NCI-H345 (cell line): ENCODE measurements at places on chromosomes 2 and 18.

DNA sequence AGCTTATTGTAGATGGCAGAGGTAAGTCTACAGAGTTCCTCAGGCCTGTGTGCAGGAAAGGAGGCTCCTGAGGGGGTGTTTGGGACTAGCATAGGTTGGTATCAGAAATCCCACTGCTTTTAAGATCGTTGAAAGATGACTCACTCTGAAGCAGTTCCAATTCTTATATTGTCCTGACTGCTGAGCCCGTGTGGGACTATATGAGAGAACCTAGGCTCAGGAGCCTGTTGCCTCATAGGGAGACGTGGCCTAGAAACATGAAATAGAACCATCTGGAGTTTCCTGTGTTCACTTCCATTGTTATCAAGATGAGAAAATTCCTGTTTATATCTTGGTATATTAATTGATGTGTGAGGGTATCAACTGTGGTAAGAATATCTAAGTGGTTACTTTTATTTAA is 5.7 kb downstream of the CCT7 start:
- DNase-seq, result no peak

DNA sequence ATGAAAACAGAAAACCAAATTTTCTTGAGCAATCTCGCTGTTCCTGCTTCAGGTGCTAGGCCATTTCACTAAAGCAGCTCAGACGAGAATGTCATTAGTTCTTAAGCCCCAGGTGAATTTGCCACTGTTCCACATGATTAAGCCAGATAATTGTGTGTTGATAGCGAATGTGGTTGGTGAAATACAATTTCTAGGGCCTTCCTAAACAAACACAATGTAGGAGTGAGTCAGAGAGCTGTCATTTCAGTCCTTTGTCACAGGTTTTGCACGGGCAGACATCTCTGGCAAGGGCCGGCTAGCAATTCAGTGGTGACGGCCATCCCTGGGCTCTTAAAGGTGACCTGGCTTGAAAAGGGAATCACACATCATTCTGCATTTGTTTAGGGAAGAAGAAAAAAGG is 170.7 kb downstream of the TMEM182 start:
- DNase-seq, result no peak

GRCh38 chr2:180905461-180905860 is 74.9 kb upstream of the UBE2E3 start:
- DNase-seq, result peak; percentile 72

- no peak for DNase-seq
Observed at GRCh38 chr2:151042964-151043363, 218.7 kb downstream of the RBM43 start.

DNA sequence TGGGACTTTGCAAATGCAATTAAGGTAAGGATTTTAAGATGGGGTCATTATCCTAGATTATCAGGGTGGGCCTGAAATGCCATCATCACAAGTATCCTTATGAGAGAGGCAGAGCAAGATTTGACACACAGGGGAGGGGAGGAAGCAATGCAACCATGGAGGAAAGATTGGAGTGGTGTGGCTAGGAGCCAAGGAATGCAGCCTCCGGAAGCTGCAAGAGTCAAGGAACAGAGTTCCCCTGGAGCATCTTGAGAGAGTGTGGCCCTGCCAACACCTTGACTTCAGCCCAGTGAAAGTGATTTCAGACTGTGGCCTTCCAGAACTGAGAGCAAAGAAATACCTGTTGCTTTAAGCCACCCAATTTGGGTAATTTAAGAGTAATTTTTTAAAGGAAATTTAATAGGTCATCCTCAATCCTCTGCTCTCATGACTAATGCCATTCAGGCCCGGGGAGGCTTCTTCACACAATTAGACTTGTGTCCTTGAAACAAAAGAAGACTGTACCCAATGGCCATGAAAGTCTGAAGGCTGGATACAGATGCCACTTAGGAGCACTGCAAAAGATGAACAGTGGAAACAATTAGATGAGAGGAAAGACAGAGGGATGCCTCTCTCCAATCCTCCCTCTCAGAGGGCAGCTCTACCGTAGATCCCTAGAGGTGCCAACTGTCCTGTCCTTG is 250.3 kb upstream of the ID2 start:
- DNase-seq, result no peak

- no peak for DNase-seq
Observed at GRCh38 chr2:143830476-143830875, 689.4 kb downstream of the ZEB2 start.

DNA sequence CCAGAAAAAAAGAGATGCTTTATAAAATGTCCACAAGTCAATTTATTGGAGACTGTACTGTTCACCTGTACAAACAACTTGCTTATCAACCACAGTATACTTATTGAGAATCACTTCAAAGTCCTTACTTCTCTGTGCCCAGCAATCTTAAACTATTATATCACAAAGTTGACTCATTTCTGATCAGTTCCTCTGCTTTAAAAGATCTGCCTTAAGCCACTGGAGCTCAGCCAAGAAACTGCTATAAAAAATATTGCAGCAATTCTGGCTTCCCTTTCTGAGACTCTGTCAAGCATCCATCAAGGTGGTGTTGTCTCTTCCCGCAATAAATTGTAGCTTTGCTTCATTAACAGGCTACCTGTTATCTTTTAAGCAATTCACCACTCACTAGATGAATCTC is 375.2 kb upstream of the SPHKAP start:
- DNase-seq, result no peak

GRCh38 chr2:48589170-48589767 is 28.4 kb upstream of the GTF2A1L start:
- DNase-seq, result peak; percentile 30

- no peak for DNase-seq
Observed at GRCh38 chr2:122061831-122062230, 306.4 kb downstream of the TSN start.

- peak; percentile 59 for DNase-seq
Observed at GRCh38 chr2:224042191-224042696, 3.2 kb upstream of the SERPINE2 start.

DNA sequence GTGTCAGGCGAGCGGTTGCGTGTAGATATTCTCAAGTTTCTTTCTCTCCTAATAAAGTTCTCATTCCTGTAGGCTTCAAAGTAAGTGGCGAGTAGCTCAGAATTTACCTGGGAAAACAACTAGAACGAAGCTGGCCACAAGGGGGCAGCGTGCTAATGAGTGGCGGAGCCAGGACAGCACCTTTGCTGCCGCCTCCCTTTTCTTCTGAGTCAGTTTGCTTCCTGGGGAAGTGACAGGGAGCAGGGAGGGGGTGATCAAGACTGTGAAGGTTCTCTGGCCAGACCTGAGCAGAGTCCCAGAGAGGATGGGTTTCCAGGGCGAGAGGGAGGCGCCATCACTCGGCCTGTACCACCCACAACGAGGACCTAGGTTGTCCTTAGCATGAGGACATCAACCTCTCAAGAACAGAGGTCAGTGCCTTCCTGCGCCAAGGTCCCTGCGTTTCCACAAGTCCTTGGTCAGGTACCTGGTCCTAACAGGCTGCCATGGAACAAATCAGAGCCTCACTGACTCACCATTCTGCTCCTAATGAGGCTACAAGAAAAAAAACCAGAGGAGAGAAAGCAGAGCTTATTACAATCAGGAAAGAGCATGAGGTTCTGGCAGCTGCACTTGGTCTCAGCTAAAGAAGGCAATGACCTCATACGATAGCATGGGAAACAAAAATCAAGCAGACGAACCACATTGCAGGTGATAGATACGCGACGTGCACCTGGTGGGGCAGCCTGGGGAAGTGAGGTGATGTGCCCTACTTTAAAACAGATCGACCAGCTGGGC is 98.7 kb downstream of the PLB1 start:
- DNase-seq, result peak; percentile 86

DNA sequence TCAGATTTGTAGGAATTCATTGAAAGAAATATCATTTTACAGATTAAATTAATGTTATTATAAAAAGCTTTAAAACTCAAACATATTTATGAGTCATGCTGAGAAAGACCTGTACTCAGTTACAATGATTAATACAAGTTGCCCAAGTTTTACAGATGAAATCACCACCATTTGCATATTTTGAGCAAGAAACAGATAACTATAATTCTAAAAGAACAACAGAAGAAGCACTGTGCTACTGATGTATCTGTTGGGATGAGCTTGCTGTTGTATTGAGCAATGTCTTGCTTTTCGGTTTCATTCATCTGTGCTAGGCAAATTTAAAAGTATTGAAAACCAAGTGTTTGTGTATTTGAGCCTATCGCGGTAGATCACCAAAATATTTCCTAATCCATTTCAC is 1589.1 kb upstream of the ZEB2 start:
- no peak for DNase-seq

GRCh38 chr18:44733754-44734465 is 53.2 kb downstream of the SETBP1 start:
- no peak for DNase-seq

- DNase-seq, result no peak
Observed at GRCh38 chr2:232454630-232455029, 1.3 kb upstream of the ALPI start.

DNA sequence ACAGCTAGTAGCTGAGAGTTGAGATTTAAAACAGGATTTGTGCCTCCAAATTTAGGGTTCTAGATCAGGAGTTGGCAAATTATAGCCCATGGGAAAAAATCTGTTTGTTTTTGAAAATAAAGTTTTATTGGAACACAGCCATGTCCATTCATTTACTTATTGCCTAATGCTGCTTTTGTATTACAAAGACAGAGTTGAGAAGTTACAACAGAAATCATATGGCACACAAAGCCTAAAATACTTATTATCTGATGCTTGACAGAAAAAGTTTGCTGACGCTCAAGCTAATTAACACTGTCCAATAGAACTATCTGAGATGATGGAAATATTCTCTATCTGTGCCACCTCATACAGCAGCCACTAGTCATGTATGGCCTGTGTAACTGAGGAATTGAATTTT is 229.1 kb upstream of the RASGRP3 start:
- no peak for DNase-seq

GRCh38 chr2:208358758-208359631 is 47.6 kb upstream of the PTH2R start:
- DNase-seq, result no peak

- DNase-seq, result no peak
Observed at GRCh38 chr2:196322973-196323810, 151.8 kb upstream of the STK17B start.

GRCh38 chr18:75109819-75110218 is 99.1 kb downstream of the PTGR3 start:
- no peak for DNase-seq

DNA sequence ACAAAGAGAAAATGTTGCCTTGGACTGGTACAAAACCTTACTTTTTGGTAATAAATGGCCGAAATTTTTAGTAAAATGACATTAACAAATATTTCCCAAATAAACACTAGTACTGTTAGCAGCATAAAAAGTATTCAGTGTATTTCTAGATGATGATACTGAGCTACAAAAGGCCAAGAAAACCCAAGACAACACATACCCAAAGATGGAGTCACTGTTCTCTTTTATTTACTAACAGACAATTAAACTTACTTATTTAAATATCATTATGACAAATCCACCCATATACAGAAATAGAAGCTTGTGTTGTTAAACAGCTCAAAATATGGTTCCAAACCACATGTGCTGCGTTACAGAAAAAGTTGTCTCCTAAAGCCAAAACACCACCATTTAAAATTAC is 239.9 kb downstream of the ZEB2 start:
- no peak for DNase-seq

DNA sequence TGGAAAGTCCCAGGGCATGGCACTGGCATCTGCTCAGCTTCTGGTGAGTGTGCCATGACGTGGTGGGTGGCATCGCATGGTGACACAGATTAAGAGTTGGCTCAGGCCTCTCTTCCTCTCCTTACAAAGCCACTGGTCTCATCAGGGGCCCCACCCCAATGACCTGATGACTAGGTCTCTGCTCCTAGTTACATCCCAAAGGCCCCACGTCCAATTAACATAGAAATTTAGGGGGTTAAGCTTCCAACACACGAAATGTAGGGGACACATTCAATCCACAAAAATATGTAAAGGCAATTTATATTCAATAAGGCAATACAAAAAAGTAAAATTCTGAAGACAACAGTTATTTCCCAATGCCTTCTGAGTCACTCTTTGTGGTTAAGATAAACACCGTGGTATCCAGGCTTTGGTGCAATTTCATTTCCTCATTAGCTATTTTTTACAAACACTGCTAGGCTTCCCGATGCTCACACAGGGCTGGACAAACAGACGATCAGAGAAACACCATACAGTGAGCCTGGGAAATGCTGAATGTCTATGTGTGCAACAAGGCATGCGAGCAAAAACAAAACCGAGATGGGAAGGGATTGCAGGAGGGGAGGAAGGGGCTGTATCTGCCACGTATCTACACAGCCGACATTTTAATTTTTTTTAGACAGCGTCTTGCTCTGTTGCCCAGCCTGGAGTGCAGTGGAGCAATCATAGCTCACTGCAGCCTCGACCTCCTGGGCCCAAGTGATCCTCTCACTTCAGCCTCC is 67.2 kb downstream of the MBP start:
- DNase-seq, result no peak

DNA sequence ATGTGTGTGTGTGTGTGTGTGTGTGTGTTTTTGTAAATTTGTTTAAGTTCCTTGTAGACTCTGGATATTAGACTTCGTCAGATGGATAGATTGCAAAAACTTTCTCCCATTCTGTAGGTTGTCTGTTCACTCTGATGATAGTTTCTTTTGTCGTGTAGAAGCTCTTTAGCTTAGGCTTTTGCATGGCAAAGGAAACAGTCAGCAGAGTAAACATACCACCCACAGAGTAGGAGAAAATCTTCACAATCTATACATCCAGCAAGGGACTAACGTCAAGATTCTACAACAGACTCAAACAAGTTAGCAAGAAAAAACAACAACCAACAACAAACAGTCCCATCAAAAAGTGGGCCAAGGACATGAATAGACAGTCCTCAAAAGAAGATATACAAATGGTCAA is 336.7 kb upstream of the ATP5MC3 start:
- no peak for DNase-seq

- DNase-seq, result no peak
Observed at GRCh38 chr2:26560892-26561291, 80.3 kb downstream of the CIB4 start.

- DNase-seq, result peak; percentile 72
Observed at GRCh38 chr2:237533668-237534161, 32.7 kb upstream of the PRLH start.

DNA sequence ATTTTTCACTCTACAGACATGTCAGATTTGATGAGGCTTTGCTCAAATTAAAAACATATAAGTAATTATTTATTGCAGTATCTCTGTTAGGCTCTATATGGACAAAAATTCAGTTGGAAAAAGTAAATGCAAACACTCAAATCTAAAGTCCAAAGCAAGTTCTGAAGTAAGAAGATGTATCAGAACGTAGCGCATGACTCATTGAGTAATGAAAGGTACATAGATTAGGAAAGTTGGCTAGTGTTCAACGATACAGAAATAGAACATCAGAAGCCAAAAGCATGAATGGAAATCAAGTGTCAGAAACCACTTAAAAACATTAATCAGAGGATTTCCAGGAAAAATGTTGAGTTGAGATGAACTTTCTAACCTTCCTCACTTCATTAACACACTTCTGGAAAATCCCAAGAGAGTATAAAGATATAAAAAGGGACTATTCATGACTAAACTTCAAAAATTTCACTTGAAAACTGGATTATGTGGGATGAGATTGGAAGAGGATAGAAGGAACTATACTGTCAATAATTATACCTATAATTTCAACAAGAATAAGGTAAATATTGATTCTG is 494.1 kb downstream of the LRRTM4 start:
- DNase-seq, result no peak

GRCh38 chr2:205892665-205893259 is 193.2 kb downstream of the INO80D start:
- peak; percentile 54 for DNase-seq

- no peak for DNase-seq
Observed at GRCh38 chr18:34834897-34835296, 124.8 kb downstream of the DTNA start.

GRCh38 chr2:98608116-98608961 is at the start of the genes COA5 and UNC50:
COA5 (minus strand) TSS chr2:98608512; CDS start chr2:98608405, 107 bp downstream.
UNC50 (plus strand) TSS chr2:98608589; CDS start chr2:98609760, 1,171 bp downstream.
- peak; percentile 90 for DNase-seq

- DNase-seq, result no peak
Observed at GRCh38 chr2:27735263-27735904, 36.1 kb upstream of the MRPL33 start.
